ENCODE measurements at places on chromosomes 1 and 21.

DNA sequence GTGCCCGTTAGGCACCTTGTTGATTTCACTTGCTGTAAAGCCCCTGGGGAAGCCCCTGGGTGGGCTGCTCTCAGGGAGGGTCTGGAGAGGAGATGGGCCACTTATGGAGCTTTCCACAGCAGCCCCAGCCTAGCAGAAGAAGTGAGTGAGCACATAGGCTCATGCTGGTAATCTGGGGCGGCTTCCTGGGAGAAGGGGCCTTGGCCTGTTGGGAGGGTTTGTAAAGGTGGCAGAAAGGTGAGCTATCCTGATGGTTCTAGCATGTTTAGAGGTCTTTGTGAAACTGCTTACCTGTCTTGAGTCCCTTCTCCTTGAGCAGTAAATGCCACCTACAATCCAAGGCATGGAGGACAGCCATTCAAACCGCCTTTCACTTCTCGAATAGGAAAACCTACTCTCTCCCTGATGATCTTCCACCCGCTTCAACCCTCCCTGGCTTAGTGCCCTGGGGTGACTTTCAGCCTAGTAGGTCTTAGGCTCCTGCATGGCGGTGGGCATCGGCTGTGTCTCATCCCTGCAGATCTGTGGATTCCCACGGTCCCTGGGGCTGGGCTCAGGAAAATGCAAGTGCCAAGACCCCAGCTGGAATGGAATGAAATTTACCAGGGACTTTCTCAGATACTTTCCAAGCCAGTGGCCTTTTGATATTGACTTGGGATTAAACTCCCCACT, 87.6 kb upstream of the SELENON start:
- no peak for DNase-seq

DNA sequence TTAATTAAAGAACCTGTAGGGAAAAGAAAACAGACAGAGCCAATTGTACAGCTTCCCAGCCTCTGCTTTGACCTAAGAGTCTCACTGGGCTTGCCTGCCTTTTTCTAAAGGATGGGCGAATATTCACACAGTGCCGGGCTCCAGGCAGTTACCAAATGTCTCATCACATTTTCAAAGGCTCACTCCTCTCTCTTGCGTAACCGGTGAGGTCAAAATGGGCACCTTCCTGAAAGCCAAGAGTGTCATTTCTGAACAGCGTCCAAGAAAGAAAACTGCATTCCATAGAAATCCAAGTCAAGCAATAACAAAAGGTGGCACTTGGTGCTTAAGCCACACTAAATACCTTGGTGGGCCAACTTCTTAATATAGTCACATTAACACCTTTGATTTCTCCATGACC, 710 bp upstream of the PALMD start:
- no peak for DNase-seq

DNA sequence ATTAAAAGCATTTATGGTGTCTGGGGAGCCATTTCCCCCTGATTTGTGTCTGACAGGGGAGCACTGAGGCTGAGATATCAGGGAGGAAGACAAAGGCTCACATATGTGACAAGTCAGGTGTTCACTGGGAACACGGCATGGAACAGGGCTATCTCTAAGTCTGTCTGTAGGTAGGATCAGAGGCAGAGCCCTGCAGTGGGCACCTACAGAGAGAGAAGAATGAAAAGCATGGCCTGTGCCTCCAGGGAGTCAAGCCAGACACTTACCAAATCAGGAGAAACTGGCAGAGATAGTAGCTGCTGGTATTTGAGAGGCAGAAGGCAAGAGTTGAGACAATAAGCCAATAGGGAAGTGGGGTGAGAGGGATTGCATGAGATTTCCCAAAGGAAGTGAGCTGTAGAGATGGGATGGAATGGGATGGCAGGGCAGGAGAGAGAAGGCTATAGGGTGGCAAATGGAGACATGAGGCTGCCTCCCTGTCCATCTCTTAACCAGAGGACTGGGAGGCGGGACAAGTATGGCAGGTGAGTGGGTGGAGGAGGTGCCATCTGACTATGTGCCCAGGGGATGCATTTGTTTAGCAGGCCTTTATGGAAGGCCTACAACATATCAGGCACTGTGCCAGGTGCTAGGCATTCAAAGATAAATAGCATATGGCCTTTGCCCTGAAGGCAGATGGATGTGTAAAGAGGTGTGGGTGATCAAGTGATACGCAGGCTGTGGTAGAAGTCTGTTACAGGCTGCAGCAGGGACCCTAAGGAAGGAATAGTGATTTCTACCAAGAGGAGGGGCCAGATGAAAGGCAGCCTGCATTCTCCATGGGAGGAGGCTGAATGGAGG, 136.2 kb upstream of the IPO9 start:
- no peak for DNase-seq

DNA sequence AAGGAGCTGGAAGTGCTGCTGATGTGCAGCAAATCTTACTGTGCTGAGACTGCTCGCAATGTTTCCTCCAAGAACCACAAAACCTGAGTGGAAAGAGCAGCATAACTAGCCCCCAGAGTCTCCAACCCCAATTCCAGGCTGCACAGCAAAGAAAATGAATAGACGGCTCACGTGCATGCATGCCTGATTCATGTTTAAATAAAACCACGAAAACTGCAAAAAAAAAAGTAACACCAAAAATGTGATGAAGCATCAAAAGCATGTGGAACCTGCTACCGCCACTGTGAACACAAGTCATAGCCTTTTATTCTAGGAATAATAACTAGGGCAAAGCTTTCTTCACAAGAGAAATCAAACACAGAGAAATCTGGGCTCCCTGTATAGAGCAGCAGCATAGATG, 9.6 kb upstream of the TRNP1 start:
- DNase-seq, result no peak

GRCh38 chr21:36459098-36459497, 20.8 kb downstream of the CLDN14 start:
- DNase-seq, result no peak

DNA sequence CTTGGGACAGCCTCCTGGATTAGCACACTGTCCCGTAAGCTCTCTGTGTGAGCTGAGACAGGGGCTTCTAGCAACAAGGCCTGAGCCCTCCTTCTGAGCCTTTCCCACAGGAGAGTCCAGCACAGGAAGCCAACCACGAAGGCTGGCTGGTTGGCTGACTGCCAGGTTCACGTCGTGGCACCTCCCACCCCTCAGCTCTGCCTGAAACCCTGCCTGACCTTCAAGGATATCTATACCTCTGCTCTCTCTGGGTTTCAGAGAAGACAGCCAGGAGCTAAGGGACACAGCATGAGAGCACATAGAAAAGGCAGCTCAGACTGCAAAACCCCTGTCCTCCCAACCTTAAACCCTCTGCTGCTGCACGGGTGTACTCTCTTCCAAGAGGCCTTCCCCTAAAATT, 13.9 kb downstream of the DLGAP3 start:
- no peak for DNase-seq

DNA sequence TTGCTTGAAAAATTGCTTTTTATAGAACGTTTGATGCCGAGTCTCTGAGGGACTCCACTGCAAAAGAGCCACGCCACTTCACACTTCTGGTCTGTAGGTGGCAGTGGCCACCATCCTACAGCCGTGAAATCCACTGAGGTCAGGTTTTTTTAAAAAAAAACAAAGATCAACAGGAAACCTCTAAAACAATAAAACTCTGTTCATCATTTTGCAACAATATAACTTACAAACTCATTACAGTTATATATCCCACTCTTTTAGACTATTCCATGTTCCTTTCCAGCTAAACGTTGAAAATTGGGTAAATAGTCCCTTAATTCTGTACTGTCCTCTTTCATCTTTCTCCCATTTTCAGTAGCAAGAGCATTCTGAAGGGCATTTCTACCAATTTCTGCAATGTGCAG, 64.6 kb upstream of the FMN2 start:
- DNase-seq, result peak; percentile 77

DNA sequence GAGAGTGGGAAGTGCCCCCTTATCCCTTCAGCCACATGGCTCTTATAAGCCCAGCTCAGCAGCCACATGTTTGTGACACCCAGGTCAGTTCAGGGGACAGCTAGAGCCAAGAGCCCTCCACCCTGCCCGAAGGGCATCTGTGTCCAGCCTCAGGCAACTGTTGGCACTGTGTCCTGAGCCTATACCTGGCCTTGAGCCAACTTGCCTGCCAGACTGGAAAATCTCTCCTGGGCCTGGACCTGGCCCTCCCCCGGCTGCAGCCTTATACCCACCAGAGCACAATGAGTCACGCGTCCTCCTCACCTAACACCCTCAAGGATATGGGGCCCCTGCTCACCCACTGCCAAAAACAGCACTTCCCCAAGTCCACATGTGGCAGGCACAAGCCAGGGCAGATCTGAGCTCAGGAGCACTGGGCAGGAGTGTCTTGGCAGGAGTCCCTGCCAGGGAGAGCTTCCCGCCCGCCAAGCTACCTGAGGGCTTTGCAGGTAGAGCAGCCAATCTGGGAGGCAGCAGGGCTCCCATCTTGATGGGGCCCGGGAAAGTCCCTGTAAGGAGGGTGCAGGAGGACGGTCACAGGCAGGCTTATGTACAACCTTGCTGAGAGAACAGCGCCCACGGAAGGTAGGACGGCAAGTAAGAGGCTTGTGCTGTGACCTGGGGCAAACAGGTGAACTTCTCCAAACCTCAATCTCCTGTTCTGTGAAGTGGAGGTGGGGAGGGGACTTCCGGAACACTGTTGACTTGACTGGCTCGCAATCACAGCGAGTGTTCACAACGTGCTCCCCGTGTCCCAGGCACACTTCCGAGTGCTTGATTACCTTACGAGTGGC, 19.8 kb upstream of the HSPG2 start:
- no peak for DNase-seq

GRCh38 chr1:174406421-174406820, 41.3 kb upstream of the GPR52 start:
- DNase-seq, result no peak

- DNase-seq, result no peak
Measured at GRCh38 chr1:41752514-41753170, 166.1 kb downstream of the HIVEP3 start.

DNA sequence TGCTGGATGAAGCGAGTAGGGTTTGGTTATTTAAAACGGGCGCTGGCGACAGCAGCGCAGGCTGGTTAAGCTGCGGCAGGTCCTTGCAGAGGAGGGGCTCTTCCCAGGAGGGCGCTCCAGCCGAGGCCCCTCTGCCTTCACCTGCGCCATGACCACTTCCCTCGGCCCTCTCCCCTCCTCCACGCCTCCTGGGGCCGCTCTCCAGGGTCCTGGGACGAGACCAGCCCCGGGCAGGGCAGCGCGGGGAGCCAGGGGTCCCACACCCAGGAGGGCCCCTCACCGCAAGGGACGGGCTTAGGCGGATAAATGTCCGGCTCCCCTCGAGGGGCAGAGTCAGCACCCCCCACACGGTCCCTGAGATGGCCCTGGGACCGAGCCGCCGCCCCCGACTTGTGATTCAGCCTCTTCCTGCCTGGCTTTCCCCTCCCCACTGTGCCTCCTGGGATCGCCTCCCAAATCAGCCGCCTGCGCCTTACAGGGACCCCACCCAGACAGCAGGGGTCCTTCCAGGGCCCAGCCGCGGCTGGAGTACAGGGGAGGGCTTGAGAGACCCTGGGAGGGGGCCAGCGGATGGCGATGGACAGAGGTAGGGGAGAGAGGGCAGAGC, 380.7 kb downstream of the MATN1 start:
- no peak for DNase-seq

DNA sequence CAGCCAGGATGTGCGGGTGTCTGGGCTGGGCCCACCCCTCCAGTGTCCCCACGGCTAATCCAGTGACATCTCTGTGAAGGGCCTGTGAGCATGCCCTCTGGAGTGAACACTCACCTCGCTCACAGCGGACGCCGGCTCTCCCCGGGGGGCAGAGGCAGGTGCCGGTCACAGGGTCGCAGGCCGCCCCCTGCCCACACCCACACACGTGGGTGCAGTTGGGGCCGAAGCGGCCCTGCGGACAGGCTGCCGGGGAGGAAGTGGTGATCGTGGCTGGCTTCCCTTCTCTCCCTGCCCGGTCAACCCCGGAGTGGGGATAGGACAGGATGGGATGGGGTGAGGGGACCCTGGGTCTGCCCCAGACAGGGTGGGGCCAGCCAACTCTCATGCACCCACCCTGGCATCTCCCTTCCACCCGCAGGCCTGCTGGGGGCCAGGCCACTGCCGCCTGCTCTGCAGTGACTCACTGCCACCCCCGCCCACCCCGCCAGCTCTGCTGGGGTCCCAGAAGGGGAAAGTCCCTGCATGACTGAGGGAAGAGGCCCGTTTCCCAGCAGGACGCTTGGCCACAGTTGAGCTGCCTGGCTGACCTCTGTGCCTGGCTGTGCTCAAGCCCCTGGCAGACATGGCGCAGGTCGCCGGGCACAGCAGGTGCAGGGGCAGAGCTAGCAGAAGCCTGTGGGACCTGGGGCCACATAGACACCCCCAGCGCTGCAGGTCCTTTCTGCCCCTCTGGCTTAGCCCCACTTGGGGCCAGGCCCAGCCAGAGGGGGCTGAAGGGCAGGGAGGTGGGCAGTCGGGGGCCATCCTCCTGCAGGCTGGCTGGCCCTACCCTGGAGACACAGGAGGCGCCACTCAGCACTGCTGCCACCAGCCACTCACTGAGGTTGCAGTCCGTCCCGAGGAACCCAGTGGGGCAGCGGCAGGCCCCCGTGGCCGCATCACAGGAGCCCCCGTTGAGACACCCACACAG, 41.6 kb downstream of the ARHGEF16 start:
- DNase-seq, result no peak

DNA sequence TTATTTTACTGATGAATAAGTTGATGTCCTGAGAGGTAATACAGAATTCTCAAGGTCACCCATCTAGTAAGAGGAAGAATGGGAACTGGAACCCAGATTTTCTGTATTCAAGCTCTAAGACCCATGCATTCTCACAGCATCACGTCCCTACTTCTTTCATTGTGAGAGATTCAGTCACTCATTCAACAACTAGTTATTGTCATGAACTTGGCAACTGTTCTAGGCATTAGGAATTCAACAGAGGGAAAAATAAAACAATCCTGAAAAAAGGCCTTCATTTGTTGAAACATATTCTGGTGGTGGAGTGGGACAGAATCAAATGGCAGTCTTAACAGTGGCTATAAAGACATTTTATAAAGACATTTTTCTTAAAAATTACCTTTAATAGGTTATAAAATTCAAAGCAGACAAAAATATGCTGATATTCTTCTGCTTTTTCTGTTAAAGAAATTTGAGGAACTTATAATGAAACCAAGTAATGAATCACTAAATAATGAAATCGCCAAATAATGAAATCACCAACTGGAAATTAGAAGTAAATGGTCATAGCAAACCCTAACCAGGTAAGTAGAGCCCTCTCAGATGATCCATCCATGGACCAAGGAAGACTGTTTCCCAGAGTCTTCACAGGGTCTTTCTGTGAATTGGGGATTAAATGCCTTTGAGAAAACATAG, 136.5 kb upstream of the DPYD start:
- no peak for DNase-seq

- DNase-seq, result no peak
Measured at GRCh38 chr1:53891018-53891417, 1.4 kb upstream of the YIPF1 start.

DNA sequence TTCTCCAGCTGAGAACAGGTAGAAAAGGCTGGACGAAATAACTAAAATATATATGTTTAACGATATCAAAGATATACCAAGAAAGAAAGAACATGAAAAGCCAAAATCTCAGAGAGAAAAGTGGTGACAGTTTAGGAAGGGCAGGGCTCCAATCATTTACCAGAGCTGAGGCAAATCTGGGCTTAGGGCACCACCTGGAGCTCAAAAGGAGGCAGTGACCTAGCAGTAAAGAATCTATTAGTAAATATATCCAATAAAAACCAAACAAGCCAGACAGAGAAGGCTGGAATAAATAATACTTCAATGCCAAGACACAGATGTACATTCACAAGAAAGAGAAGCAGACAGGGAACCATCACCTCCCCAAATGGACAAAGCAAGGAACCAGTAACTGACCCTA, 43.5 kb downstream of the CHIA start:
- peak; percentile 54 for DNase-seq

GRCh38 chr21:37525810-37526209, 159.2 kb downstream of the DYRK1A start:
- no peak for DNase-seq

- no peak for DNase-seq
Measured at GRCh38 chr1:87794788-87795614, 466.3 kb downstream of the LMO4 start.

All from HEK293T (cell line).